ENCODE measurements at places on chromosomes 13 and 19. TPM values are rescaled to one million over a fixed set of nuclear protein-coding genes. Genes with fewer than 3 reads are reported as not detected.
A peak's percentile ranks its signal among the peaks of the same experiment; 100 is the strongest.

- DNase-seq, result no peak
These were observed 205.0 kb upstream of the RFC3 start for GRCh38 chr13:33612641-33613638.

GRCh38 chr13:94236132-94236531 lies 243.3 kb downstream of the DCT start:
- DNase-seq, result no peak

The POU2F2 gene
- total RNA-seq, result 0.26 TPM

DNA sequence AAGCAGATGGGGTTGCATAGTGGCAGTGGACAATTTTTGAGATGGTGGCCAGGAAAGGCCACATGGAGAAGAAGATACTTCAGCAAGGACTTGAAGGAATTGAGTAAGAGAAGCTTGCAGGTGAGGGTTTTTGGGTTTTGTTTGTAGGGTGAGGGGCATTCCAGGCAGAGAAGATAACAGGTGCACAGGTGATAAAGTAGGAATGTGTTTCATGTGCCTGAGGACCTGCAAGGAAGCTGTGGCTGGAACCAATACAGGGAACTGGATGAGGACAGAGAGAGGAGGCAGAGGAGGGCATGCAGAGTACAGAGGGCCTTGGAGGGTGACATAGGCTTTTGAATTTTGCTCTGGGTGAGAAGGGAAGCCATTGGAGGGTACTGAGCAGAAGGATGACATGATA lies 314.5 kb downstream of the KLF12 start:
- no peak for DNase-seq

GRCh38 chr13:29883941-29884518 lies 33.6 kb upstream of the UBL3 start:
- DNase-seq, result no peak

- no peak for DNase-seq
These were observed 288.8 kb downstream of the DIAPH3 start for GRCh38 chr13:59874973-59875372.

- DNase-seq, result no peak
These were observed 498.6 kb downstream of the EFNB2 start for GRCh38 chr13:106036870-106037269.

DNA sequence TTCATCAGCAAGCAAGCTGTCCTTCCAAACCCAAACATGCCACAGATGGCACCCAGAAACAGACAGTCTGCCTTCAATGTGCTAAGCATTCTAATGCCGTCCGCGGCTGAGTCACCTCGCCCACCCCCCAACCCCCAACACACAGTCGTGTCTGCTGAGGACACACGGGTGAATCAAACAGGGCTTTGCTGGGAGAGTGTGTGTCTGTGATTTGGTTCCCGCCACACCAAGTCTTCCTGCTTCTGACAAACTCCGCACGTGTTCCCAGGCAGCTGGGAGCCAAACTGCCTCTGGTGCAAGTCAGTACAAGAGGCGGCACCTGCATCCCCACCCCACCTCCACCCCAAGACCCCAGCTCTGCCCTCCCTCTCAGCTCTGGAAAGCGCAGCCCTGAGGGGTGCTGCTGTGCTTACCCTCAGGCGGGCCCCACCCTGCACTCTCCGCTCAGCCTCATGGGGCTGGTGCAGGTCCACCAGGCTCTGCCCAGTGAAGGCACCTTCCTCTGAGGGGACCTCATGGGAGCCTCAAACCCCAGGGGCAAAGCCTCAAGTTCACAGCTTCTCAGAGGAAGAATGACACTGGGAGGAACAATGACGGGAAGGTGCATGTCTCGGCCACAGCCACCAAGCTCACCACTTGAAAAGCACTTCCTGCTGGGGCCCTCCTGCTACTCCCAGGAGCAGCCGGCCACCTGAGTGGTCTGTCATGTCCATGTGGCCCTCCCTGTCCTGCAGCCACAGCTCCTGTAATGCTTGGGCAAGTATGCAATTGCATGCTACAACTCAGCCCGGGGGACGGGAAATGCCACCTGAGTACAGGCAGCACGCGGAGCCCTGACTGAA lies 15.0 kb upstream of the SLC35E1 start:
- DNase-seq, result peak; percentile 77

The MCEMP1 gene
- not detected for total RNA-seq

The NDUFB7 gene
- 192 TPM for total RNA-seq

DNA sequence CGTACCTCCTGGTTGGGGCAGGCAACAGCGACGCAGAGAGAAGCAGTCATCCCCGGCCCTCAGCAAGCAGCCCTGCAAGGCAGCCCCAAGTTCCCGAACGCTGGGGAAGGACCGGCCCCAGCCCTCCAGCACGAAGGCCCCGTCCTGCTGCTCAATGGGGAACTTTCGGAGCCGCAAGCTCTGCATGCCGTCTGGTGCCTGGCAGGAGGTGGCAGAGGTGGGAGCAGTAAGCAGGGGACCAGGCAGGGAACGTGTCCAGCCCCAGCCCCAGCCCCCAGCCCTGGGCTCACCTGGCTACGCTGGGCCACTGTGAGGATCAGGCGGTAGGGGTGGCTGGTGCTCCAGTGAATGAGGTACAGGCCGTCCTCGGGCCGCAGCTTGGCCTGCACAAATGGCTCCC lies 18.1 kb downstream of the TYK2 start:
- no peak for DNase-seq

DNA sequence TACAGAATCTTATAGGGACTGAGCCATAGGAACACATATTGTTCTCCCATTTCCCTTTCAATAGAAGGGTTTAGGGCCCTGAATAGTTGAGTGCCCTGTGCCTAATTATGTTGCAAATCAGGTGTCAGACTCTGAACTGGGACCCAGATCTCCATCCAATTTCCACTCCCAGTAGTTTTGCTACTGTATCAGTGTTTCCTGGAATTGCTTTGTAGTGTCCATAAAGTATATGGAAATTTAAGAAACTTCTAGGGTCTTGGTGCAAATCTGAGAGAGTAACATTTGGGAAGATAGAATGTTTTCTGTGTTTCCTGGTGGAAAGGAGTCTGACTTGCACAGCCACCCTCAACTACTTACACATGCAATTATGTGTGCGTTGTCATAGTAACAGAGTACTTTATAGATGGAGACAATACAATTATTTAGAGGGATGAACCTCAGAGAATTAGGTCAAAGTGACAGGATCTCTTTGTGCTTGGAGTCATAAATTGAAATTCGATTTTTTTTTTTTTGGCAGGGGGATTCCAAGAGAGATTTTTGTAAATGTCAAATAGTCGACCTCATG lies 646 bp upstream of the SLC10A2 start:
- no peak for DNase-seq

All from bronchial epithelial cell (primary cell).